ENCODE measurements at places on chromosomes 1 and 21. TPM values are rescaled to one million over a fixed set of nuclear protein-coding genes. Genes with fewer than 3 reads are reported as not detected.

ATAD3A gene
- total RNA-seq, result 29.9 TPM

TTC34 gene
- 0.60 TPM for total RNA-seq

GRCh38 chr1:166169182-166169581, 2.4 kb upstream of the FAM78B start:
- no peak for DNase-seq

CACHD1 gene
- 10.4 TPM for total RNA-seq

GRCh38 chr1:106584107-106584506, 472.4 kb upstream of the PRMT6 start:
- no peak for DNase-seq

FCRL2 gene
- not detected for total RNA-seq

GRCh38 chr1:101242324-101243050, 5.7 kb downstream of the S1PR1 start:
- no peak for DNase-seq

GRCh38 chr1:33392206-33392605, 38.7 kb downstream of the PHC2 start:
- DNase-seq, result no peak

DNA sequence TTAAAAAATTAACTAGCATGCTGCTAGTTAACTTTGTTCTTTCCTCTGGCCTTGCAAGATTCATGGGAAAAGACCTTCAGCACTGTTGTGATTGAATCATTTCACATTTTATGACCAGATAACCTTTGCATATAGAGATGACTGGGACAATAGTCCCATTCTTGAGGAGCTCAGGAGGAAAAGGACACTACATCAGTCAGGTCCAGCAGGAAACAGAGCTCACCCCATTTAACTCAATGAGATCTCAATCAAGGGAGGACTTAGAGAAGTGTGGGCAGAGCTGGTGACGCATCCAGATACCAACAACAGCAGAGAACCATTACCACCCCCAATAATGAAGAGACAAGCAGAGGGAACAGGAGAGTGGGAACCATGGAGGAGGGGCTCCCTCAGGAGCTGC, 109.4 kb upstream of the GUCA2B start:
- no peak for DNase-seq

GRCh38 chr1:224168859-224169380, 14.1 kb upstream of the DEGS1 start:
- no peak for DNase-seq

- DNase-seq, result no peak
These were observed 53.4 kb downstream of the MIER1 start for GRCh38 chr1:66978201-66978600.

DNA sequence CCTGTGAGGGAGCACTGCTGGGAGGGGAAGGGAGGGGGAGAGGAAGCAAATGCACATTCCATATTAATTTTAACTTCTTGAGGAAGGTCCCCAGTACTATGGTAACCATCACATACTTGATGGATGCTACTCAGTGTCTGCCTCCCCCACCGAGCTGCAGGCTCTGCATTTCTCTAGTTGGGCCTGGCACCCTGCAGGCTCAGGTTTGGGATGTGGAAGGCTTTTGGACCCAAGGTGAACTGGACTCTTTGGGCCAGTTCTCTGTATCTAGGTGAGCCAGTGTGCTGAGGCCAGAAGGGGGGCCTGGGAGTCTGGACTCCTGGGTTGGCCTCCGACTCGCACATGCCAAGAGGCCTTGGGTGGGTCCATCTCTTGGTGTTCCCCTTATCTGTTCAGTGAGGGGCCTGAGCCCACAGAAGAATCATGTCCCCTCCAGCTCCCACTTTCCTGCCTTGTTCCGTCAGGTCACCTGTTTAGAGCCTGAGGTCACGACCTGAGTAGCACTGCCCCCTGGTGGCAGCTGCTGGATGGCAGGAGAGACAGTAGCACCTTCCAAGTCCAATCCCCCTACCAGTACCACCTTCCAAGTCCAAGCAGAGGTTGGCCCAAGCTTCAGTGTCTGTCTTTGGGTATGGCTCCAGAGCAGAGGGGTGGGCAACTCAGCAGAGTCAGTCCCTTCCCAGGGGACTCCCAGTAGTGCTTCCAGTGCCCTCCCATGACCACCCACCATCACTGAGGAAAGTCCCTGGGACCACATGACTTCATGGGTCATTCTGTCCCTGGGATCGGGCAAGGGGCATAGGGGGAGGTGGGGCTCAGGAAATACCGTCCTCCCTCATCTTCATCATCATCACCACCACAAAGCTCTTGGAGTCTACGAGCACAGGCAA, 241.8 kb downstream of the TRABD2B start:
- no peak for DNase-seq

- no peak for DNase-seq
These were observed 117.1 kb upstream of the COL6A1 start for GRCh38 chr21:45864436-45864835.

GRCh38 chr1:12052997-12053686, 10.0 kb upstream of the TNFRSF8 start:
- DNase-seq, result no peak

GRCh38 chr1:35171579-35171978, 21.4 kb downstream of the SFPQ start:
- no peak for DNase-seq

GPR3 gene
- 0.56 TPM for total RNA-seq

DNA sequence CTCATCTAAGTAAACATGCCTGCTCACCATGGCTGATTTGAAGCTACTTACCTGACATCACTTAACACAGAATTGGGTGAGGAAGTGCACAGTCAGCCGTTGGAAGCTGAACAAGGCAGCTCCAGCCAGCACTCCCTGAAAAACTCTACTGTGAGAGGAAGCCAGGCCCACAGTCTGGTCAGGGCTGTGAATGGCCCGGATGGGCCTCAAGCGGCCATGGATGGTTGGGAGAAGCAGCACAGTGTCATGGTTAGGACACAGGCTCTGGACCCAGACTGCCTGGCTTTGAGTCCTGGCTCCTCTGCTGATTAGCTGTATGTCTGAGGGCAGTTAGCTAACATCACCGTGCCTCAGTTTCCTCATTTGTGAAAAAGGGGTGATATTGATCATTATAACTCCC, 267.8 kb downstream of the GRIK3 start:
- DNase-seq, result peak; percentile 27

C1orf216 gene
- total RNA-seq, result 24.8 TPM

CFAP107 gene
- total RNA-seq, result not detected

DNA sequence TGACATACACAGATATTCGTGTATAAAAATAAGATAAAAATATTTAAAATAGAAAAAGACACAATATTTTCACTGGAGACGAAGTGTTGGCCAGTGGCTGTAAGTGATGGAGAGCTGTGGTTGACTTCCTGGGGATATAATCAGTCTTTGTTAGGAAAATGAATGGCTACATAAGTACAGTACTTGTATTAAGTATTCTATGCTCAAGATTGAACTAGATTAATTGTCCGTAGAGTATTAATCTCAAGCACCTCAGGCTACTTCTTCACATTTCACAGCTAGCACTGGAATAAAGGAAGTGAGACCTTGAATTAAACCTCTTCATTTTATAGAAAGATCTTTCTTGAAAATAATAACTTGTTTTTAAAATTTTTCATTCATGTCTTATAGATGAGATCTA, 39.0 kb upstream of the RGS5 start:
- no peak for DNase-seq

- no peak for DNase-seq
These were observed 459.3 kb downstream of the ADGRL2 start for GRCh38 chr1:82260051-82260450.

TMEM82 gene
- total RNA-seq, result not detected

- no peak for DNase-seq
These were observed 98.7 kb upstream of the USP24 start for GRCh38 chr1:55313903-55314302.

PDE9A gene
- total RNA-seq, result 0.60 TPM

- no peak for DNase-seq
These were observed 32.1 kb downstream of the GJA4 start for GRCh38 chr1:34824817-34825454.

G0S2 gene
- 0.69 TPM for total RNA-seq

DNA sequence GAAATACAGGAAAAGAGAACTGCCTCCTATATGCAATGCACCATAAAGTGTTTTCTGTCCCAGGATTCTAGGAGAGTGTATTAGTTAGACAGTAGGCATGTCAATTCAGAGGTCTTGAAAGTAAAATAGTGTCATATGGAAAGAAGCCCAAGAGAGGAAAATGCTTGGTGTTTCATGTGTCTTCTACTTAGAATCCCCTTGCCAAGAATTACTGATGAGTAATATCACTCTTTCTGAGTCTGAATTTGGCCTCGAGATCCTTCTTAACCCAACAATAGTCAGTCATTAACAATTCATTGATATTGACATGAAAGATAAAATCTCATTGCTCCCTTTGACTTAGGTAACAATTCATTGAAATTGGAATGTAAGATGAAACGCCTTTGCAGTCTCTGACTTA, 972.2 kb downstream of the TTLL7 start:
- no peak for DNase-seq

OR2M3 gene
- total RNA-seq, result not detected

DNA sequence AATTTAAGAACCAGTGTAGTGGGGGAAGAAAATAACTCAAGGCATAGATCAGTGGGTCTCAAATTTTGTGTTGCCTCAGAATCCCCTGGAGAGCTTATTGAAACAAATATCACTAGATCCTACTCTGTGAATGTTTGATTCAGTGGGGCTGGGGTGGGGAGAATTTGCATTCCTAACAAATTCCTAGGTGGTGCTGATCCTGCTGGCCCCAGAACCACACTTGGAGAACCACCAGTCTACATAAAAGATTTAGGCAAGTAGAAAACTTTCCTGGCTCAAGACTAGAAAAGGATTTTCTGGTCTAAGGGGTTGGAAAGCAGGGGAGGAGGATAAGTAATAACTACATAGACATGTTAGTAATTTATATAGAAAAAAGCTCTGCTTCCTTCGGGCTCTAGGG, 34.1 kb upstream of the C1orf21 start:
- no peak for DNase-seq

DNA sequence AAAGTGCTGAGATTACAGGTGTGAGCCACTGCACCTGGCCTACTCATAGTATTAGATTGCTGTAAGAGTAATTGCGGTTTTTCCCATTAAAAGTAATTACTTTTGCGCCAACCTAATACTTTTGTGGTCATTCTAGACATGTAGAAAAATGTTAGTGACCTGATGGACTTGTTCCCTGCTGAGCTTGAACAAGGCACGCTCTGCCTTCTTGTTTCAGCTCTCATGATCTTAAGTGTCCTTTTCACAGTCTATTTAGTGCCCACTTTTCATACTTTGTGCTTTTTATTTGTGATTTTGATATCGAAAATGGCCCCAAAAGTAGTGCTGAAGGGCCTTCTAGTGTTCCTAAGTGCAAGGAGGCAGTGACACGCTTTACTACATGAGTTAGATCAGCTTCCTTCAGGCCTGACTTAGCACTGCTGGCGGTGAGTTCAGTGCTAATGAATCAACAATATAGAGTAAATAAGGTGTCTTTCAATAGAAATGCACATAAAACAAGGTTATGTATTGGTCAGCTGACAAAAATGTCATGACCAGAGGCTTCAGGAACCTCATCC, 5.6 kb upstream of the RD3 start:
- DNase-seq, result no peak

PCP4 gene
- total RNA-seq, result not detected

IRF6 gene
- not detected for total RNA-seq

- no peak for DNase-seq
These were observed 5.5 kb upstream of the PLEKHM2 start for GRCh38 chr1:15678578-15678977.

DNA sequence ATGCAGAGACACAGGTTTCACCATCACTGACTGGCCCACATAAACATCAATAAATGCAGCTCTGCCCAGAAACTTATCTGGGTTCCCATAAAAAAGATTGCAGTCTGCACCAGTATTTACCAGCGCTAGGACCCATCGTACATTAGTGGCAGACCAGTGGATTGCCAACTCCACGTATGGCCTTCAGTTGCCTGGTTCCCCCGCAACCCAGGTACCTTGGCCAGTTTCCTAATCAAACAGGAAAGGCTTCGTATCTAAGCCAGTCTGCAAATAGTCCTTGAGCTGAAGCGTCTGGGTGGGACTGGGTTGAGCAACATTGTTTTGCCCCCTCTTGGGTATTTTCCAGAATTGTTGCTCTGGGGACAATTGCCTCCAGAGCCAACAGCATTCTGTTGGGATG, 1639.3 kb downstream of the MRPL39 start:
- no peak for DNase-seq

CFHR3 gene
- not detected for total RNA-seq

DNA sequence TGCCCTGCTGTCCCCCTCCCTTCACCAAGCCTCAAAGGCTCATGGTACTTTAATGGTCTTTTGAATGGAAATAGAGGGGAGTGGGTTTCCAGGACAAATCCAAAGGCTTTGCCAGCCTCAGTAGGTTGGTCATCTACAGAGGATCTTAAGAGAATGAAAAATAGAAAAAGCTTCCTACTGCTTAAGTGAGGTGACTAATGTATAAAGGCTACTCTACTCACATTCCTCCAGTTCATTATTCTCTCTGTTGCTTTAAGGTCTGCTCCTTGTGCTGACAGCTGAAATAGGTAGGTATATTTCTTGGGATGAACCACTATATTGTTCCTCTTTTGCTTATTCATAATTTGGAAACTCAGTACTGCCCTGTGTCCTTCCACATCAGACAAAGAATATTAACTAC, 10.4 kb upstream of the CHIA start:
- no peak for DNase-seq

SLC44A3 gene
- 2.2 TPM for total RNA-seq

CD1C gene
- total RNA-seq, result not detected

GRCh38 chr1:92838519-92838918, 6.7 kb downstream of the RPL5 start:
- DNase-seq, result no peak

GRCh38 chr1:58390091-58390490, 156.4 kb downstream of the OMA1 start:
- DNase-seq, result no peak

C2CD4D gene
- total RNA-seq, result not detected

TMEM81 gene
- 2.5 TPM for total RNA-seq

THEM5 gene
- not detected for total RNA-seq

GRCh38 chr1:20681999-20682398, 20.8 kb upstream of the DDOST start:
- no peak for DNase-seq

DNA sequence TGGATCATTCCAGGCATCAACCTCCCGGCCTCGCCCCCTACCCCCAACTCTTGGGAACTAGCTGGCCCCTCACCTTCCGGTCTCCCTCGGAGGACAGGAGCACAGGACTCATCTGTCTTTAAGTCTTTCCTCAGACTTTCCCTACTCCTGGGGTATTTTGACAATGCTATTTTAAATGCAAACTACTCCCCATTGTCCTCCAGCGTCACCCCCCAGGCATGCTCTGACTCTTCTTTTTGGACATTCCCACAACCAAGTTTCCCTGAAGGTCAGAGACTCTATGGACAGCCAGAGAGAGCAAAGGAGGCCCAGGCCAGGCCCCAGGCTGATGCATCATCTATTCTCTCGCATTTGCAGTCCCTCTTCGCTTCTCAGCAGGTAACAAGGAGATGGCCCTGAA, 424.3 kb downstream of the PCP4 start:
- no peak for DNase-seq

All from chondrocyte (in vitro differentiated cells).